ENCODE measurements at places on chromosomes 6 and 20.

- DNase-seq, result no peak
These were observed 112.0 kb downstream of the UTRN start for GRCh38 chr6:144397141-144397540.

DNA sequence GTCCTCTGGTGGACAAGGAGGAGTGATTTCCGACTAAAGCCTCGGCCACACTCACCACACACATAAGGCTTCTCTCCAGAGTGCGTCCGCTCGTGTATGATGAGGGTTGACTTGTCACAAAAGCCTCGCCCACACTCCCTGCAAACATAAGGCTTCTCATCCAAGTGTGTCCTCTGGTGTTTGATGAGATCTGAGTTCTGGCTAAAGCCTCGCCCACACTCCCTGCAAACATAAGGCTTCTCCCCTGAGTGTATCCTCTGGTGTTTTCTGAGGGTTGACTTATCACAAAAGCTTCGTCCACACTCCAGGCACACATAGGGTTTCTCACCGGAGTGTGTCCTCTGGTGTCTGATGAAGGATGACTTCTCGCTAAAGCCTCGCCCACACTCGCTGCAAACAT lies 12.9 kb upstream of the SNRPB start:
- no peak for DNase-seq

- no peak for DNase-seq
These were observed 77.7 kb downstream of the RIPOR3 start for GRCh38 chr20:50613438-50614169.

DNA sequence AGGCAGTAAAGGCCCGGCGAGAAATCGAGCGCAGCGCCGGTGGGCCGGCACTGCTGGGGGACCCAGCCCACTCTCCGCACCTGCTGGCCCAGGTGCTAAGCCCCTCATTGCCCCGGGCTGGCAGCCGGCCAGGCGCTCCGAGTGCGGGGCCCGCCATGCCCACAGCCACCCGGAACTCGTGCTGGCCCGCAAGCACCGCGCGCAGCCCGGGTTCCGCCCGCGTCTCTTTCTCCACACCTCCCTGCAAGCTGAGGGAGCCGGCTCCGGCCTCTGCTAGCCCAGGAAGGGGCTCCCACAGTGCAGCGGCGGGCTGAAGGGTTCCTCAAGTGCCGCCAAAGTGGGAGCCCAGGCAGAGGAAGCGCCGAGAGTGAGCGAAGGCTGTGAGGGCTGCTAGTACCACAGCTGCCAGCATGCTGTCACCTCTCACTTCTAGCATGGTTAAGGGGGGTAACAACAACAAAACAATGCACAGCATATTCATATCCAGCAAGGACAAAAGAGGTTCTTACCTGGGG lies 11.3 kb upstream of the GMPR start:
- no peak for DNase-seq

DNA sequence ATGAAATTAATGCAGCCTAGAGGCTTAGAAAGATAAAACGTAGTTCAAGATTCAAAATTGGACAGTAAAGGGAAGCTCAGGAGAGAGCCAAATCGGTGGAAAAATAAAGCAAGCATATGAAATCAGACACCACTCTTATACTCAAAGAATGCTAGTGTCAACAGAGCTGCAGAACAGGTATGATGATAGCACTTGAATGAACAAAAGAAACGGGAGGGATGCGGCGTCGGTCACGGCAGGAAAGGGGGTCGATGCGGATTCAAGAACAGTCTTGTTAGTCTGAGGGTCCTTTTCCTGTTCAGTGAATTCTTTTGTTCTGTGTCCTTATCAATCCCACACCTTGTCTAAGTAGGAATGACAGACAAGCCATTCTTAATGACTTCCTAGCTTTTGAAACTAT lies 114.4 kb downstream of the FOXC1 start:
- no peak for DNase-seq

DNA sequence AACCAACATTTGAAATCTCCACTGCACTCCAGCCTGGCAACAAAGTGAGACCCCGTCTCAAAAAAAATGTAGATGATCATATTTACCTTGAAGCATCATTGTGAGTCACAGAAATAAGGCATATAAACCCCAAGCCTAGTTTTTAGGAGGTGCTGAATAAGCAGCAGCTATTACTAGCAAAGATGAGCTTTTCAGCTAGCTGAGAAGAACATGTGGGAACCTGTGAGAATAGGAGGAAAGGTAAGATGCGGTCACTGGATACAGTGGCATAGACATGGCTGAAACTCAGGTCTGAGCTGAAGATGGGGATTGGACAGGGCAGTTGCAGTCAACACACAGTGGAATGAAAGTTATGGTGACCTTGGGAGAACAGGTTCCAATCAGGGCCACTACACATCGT lies 284.3 kb upstream of the IRAK1BP1 start:
- DNase-seq, result no peak

- no peak for DNase-seq
These were observed 9.7 kb upstream of the GCNT2 start for GRCh38 chr6:10511477-10511876.

DNA sequence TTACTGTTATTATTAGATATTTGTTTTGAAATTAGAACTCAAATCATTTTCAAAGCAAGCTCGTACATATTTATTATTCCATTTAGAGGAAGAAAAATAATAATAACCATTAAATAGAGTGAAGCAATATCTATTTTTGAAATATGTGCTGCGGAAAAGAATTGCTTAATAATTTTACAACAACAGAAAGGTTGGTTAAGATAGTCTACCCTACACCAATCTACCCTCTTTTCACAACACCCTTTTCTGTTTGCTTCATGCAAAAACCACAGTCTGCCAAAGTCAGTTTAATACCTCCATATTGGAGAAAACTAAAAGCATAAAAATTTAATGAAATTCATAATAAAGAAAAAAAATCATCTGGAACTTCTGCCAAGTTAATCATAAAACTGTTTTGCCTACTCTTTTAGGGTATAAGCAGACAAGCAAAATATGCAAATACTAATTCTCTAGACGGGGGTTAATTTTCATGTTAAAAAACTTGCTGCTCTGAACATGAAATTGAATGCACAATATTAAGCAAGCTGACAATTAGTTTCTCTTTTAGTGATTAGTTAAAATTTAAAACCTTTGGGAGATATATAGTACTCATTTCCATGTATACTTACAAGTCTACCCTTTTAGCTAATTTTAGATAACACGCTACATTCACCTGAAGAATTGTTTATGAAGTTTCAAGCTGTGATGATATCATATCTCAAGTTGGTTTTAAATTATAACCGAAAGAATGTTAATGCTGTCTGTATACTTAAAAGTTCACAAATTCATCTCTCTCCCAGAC lies 100.2 kb downstream of the AHI1 start:
- no peak for DNase-seq

DNA sequence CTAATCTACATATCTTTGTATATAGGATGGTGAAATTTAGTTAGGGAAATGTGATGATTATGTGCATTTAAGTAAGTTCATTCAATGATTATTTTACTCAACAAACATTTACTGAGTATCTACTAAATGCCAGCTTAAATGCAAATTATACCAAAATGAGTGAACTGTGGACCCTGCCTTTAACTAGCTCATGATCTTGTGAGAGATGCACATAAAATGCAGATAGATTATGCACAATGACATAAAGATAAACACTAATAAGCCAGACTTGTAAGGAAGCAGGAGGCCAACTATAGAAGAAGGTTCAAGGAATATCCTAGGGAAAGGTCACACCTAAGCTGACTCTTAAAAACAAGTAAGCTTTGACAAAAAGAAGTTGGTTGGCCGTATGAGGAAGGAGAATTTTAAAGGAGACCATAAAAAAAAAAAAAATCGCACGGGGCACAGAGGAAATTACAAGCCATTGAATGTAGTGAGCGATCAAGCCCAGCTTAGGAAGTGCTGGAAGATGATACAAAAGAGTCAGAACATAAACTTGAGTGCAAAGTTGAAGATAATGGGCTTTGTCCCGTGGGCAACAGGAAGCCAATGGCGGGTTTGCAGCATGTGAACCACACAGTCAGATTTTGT lies 107.9 kb downstream of the NRSN1 start:
- no peak for DNase-seq

DNA sequence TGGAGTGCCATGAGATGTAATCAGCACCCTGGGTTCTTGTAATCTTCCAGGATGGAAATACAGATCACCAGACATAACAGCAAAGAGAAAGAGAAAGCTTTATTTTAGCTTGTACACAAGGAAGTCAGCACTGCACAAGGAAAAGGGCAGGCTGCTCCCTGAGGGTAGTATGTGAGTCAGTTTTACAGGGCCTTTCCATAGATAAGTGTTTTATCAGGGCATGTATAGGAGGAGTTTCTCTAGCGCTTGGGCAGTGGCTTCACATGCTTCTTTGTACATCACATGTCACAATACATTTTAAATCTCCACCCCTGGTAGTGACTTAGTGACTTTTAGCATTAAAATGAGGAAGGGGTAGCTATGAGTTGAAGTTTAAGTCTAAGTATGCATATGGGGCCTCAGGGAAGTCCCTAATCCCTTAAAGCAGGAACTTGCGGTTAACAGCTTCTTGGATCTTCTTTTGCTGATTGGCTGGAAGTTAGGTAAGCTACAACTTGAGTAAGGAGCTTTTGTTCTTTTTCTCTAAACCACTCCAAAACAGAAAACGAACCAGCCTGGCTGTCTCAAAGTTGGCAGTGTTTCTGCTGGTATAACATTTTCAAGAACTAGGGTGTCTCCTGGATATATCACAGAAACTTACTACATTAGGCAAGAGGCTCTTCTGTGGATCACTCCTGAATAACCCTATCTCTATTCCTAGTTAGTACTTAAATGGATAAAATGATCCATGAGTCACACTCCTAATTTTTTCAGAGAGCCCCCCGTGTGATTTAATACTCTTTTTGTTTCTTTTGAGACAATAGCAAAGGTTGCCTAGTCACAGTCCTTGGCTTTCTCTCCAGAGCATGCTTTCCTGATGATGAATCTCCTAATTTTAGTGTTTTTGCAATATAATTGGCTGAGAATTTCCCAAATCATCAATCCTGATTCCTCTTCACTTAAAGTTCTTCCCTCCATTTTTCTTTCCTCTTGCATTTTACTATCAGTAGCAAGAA lies 60.2 kb downstream of the MRAP2 start:
- DNase-seq, result no peak

GRCh38 chr6:63611560-63611959 lies 24.0 kb upstream of the PHF3 start:
- DNase-seq, result no peak

DNA sequence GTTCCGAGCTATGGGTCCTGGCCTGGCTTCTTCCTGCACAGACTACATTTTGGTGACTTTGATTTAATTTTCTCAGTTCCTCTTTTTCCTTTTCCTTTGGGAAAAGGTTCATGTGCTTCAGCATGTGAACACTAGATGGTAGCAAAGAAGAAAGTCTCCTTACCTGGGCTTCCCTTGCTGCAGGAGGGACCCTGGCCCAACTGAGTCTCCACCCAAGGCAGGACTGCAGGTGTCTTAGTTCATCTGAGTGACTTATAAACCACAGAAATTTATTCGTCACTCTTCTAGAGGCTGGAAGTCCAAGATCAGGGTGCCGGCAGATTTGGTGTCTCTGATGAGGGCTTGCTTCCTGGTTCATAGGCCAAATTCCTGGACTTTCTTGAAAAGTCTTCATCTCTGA lies 163.2 kb downstream of the SYCP2 start:
- no peak for DNase-seq

GRCh38 chr20:31860390-31861134 lies 9.8 kb downstream of the DUSP15 start:
- DNase-seq, result no peak
